ENCODE measurements at places on chromosomes 1 and 21. TPM values are rescaled to one million over a fixed set of nuclear protein-coding genes. Genes with fewer than 3 reads are reported as not detected.

KRTAP7-1 gene
- total RNA-seq: not detected

CFHR3 gene
- not detected for total RNA-seq

CFHR5 gene
- total RNA-seq: not detected

SPATA17 gene
- not detected for total RNA-seq

BRDT gene
- total RNA-seq: not detected

LMOD1 gene
- not detected for total RNA-seq

APCS gene
- not detected for total RNA-seq

LIN28A gene
- total RNA-seq: not detected

PCBP3 gene
- 1.2 TPM for total RNA-seq

PGLYRP4 gene
- not detected for total RNA-seq

SYCP1 gene
- not detected for total RNA-seq

CFHR4 gene
- not detected for total RNA-seq

RCSD1 gene
- total RNA-seq: 75.0 TPM

TEDDM1 gene
- not detected for total RNA-seq

OR2T3 gene
- not detected for total RNA-seq

KRTAP19-1 gene
- not detected for total RNA-seq

CELA2B gene
- total RNA-seq: not detected

Measured in naive thymus-derived CD4-positive, alpha-beta T cell (primary cell).